ENCODE measurements at places on chromosomes 11 and 22.

GRCh38 chr11:128240546-128240945 is 346.8 kb downstream of the ETS1 start:
- DNase-seq, result no peak

DNA sequence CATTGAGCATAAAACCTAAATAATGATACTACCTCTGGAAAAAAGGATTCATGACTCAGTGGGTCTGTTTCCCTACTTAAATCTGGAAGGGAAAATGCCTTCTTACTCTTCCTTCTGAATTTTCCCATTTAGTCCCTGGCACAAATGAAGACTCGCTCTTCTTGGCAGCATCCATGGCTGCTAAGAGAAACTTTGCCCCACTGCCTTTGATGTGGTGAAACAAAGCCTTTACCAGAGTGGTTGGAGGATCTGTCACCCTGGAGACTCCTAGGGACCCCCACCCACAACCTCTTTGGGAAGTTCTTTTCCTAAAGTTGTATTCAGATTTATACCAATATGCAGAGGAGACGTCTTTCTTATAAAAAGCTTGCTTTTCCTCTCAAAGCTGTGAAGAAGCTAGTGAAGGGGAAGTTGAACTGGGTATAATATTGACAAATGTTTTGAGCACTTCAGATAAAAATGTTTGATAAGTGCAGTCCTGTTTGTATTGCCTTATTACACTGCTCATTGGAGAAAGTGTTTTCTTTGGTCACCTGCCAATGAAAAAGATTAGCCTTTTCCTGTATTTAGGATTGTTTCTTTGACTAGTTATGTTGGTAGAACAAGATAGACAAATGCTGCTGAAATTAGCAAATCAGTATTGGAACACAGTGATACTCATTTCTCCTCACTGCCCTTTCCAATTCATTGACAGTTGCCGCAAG is 77.3 kb downstream of the ARFGAP2 start:
- no peak for DNase-seq

DNA sequence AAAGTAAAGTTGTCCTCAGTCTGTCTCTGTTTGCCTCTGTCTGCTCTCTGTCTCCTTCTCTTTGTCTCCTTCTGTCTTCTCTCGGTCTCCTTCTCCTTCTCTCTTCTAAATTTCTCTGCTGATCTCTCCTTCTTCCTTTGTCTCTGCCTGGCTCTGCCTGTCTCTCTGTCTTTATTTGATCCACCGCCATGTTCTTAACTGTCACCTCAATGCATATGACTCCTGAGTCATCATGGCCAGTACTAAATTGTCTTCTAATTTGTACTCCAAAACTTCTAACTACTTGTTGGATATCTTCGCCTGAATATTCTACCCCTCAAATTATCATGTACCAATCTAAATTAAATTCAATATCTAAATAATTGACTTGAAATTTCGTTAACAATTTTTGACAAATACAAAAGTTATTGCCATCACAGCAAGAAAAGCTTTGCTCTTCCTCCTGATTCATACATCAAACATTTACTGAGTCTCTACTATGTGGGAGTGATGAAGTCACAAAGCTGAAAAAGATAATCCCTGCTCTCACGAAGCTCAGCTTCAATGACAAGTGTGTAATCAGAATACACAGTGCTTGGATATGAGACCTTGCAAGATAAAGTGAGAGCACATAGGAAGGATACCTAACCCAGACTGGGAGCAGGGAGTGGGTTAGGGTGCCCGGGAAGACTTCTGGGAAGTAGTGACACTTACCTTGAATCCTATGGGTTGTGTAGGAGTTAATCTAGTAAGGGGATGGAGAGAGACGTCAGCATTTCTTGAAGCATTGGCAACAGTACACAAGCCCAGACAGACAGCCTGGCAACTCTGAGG is 193.0 kb downstream of the MAML2 start:
- no peak for DNase-seq

DNA sequence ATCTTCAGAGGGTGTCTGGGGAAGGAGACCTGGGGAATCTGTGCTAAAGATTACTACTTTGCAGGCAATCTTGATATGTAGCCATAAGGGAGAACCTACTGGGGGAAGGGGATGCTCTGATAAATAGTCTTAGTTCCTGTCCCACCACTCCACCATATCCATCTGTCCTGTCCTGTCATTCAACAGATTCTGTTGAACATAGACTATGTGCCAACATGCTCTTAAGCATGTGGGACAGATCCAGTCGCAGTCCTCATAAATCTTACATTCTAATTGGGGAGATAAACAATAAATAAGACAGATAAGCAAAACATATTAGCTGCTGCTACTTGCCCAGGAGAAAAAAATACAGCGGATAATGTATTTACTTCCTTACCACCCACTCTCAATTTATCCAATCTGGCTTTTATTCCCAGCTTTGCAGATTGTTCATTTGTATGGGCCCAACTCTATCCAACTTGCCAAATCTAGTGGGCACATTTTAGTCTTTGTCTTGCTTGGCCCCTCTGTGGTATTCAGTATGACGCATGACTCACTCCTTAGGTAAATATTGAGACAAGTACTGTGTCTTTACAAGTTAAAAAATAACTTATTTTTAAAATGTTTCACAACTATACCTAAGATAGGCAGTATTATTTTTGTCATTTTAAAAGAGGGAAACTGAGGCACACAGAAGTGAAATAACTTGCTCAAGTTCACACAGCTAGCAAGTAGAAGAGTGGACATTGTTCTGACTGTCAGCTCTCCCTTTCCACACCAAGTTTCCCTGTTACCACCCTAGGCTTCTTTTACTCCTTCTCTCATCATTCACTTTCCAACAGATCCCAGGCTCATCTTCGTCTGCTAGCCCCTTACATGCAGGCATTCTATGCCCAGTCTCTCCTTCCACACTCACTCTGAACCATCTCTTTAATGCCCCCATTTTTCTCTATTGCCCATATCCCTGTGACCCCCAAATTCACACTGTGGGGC is 133.6 kb upstream of the SESN3 start:
- no peak for DNase-seq

DNA sequence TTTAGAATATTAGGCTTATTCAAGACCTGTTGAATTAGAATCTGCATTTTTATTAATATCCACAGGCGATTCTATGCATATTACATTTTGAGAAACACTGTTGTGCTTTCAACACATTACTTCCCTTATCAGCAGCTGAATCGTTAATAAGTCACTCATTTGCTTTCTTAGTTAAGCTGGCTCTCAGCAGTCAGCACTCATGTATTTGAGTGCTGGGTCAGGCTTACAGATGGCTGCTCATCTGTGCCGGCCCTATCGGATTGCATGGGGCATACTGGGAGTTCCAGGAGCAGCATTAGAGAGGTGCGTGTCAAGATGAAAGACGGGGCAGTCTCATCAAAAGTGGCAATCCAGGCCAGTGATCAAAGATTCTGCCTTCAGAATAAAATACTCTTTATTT is 10.8 kb upstream of the OR51L1 start:
- DNase-seq, result no peak

DNA sequence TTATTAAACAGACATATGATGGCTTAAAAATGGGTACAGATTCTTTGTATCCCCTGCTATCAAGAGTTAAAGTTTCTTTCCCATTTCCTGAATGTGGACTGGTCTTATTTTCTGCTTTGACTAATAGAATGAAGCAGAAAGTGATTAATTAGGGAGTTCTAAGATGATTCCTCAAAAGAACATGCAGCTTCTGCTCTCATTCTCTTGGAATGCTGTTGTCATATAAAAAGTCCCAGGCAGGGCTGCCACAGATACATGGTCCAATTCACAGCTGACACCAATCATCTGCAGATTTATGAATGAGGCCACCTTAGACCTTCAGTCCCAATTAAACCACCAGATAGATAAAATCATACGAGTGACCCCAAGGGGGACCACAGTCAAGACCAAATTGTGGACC is 844.5 kb upstream of the RAG2 start:
- DNase-seq, result no peak

GRCh38 chr11:94948070-94948617 is 25.2 kb downstream of the CWC15 start:
- peak; percentile 8 for DNase-seq

DNA sequence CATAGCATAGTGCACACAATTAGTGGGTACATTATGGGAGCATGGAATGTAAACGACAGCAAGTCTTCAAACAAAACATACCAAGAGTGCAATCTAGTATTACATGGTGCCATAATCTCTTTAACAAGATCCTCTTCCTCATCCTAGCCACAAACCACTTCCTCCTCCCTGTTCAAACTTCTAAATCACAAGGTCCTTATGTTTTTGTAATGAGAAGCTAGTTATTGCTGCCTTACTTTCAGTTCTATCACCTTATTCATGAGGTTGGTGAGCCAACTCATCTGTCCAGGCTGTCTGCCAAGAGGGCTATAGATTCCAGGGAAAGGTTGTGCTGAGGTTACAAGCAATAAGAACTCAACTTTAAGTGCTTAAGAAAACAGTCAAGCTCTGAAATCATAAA is 195.4 kb upstream of the ARHGAP20 start:
- peak; percentile 18 for DNase-seq

GRCh38 chr11:69666261-69666660 is 8.9 kb downstream of the LTO1 start:
- DNase-seq, result no peak

- DNase-seq, result no peak
These were observed 20.2 kb downstream of the MYO18B start for GRCh38 chr22:25762147-25762546.

DNA sequence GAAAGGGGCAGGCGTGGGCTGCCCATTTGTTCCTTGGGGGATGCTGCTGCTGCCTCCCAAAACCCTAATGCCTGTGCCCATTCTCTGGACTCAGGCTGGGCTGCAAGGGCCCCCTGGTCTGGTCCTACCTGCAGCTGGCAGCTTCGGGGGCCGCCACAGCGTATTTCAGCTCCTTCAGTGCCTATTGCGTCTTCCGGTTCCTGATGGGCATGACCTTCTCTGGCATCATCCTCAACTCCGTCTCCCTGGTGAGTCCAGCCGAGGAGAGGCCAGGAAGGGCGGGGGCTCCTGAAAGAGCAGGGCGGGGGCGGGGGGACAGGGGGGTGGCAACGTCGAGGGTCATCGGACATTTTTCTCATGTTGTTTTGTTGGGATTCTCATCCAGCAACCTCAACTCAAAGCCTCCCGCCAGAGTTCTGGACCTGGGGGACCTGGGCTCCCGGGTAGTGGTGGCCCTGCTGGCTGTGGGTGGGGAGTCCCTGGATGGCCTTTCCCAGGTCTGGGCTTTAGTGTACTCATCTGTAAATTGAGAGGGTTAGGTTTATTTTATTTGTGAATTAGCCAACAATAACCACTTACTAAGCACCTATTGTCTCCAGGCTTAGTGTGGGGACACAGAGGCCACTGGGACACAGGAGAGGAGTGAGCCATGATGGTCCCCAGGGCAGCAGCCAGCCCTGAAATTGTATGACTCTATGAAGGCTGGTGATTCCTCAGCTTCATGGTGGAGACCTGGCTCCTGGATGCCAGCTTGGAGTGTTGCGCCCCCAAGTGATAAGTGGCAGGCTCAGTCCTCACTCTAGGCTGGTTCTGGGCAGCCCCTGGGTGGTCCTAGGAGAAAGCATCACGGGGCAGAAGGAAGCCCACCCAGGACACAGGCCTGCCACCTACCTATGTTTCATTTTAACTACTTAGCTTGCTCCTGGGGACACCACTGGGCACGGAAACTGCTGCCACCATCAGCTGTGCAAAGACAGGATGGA is 36.0 kb downstream of the CAPN1 start:
- no peak for DNase-seq

- no peak for DNase-seq
These were observed 31.2 kb downstream of the CD82 start for GRCh38 chr11:44596525-44597276.

- DNase-seq, result no peak
These were observed 509.0 kb downstream of the BUD13 start for GRCh38 chr11:116263770-116264169.

DNA sequence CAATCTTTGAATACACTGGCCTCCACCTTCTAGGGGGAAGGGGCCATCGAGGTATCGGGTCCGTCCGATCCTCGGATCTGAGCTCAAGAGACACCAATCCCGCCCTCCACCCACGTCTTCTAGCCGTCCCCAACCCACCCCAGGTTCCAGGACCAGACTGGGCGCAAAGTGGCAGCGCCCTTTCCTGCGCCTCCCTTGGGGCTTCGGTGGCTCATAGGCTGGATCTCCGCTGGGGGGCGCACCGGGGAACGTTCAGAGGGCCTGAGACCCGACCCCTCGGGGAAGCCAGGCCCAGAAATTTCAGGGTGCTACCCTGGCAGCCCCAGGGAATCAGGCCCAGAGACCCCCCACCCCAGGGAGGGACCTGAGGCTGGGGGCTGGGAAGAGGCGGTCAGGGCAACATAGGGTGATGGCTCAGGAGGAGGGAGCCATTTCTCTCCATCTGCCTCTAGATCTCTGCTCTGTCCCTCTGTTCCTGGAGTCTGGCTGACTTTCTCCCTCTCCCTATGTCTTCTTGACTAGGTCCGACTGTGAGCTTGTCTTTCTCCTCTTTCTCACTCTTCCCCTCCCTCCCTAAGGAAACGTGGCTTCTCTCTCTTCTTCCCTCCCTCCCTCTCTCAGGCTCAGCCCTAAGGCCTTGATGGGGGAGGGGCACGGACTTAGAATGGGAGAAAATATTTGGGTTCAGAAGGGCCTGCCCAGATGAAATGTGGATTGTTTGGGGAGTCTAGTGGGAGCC is 1.1 kb downstream of the CREB3L1 start:
- no peak for DNase-seq

GRCh38 chr11:1162138-1162475 is 4.4 kb downstream of the MUC5AC start:
- no peak for DNase-seq

DNA sequence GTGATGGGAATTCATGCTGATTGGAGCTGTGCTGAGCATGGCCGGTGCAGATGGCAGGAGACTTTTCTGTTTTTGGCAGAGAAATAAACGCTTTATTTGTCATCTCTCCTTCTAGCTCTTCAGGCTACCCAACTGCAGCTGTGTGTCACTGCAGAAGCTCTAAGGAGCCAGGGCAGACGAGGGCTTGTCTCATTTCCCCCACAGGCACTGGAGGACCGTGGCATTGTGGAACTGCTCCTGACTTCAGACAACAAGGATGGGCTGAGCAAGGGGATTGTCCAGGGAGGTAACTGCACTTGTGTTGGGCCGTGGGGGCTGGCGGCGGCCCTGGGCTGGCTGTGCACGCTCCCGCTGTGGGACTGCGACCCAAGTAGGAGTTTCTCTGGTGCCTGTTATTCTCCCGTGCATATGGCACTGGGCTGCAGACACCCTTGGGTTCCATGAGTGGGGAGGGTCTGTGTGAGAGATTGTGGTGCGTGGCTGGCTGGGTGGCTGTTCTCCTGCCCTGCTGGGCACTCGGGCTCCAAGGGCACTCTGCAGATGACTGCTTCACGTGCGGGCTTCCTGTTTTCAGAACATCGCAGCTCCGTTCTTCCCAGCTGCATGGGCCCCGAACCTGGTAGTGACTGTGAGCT is 27.2 kb downstream of the GLB1L2 start:
- DNase-seq, result no peak

DNA sequence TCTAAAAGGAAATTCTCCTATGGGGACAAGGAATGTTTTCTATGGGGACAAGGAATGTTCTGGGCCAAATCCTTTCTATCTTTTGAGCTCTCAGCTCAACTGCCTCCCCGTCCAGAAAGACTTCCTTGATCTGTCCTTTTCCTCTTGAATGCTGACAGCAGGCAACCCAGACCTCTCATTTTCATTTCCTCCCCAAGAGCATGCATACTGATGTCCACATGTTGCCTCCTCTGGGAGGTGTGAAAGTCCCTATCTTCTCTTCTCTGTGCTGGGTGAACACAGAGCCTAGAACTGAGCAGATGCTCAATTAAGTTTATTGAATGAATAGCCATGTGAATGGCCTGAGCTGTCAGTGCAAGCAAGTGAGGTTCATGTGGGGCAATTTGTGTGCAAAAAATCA is 331.9 kb upstream of the NARS2 start:
- DNase-seq, result no peak

Measured in SK-N-MC (cell line).